Breast epithelium (tissue), 4 donors: ENCODE measurements at places on chromosomes 7 and 10. TPM values are rescaled to one million over a fixed set of nuclear protein-coding genes. Genes with fewer than 3 reads are reported as not detected.
A peak's percentile ranks its signal among the peaks of the same experiment; 100 is the strongest.

The SPAG6 gene
- 4.9 TPM for total RNA-seq

The ITGA8 gene
- total RNA-seq, result 2.6 TPM

The BBIP1 gene
- total RNA-seq, result 23.6 TPM

The TMEM176B gene
- total RNA-seq, result 105 TPM

The USP6NL gene
- total RNA-seq, result 13.8 TPM

The CPED1 gene
- 15.4 TPM for total RNA-seq

The LIPF gene
- total RNA-seq, result not detected

The MYO1G gene
- total RNA-seq, result 2.9 TPM

The TAS2R16 gene
- total RNA-seq, result not detected

The GIMAP8 gene
- total RNA-seq, result 11.5 TPM

DNA sequence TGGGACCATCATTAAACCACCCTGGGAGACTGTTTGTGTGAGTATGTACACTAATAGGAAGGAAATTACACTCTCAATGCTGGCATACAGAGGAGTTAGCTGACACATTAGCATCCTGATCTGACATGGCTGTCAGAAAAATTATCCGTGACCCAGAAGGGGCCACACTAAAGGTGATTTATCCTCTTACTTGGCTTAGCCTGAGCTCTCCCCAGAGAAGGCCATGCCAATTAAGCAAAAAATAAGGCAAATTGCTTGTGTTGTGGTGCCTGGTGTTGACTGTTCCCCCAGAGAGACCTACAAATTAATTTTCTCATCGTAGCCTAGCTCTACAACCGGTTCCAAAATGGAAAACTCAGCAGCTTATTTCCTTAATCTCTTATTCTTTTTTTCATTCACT lies 992.3 kb downstream of the KCNMA1 start:
- DNase-seq, result no peak

GRCh38 chr7:84271543-84271942 lies 77.0 kb upstream of the SEMA3A start:
- DNase-seq, result no peak

GRCh38 chr7:28621369-28621841 lies 209.1 kb downstream of the CREB5 start:
- no peak for DNase-seq

GRCh38 chr7:106480616-106481031 lies 180.3 kb downstream of the CCDC71L start:
- DNase-seq, result no peak

DNA sequence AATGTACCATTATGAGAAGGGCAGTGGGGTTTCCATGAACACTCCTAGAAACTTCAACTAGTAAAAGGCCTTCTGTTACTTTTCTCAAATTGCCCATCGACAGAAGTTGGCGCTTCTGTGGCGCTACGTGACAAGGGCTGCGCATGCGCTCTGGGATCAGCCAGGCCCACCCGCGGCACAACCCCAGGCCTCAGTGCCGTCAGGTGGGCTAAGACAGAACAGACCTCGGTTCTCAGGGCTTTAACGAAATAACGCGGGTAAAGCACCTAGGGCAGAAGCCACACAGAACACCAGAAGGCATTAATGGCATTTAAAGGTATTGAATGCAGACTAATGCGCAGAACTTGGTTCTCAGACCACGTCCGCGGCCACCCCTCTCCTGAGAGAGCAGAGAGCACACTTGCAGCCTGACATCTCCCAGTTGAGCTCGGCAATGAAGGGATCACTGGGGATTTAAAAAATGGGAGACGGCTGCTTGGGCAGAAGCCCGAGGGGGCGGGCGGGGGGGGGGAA lies 67.6 kb upstream of the CTNNA3 start:
- DNase-seq, result peak; percentile 61

DNA sequence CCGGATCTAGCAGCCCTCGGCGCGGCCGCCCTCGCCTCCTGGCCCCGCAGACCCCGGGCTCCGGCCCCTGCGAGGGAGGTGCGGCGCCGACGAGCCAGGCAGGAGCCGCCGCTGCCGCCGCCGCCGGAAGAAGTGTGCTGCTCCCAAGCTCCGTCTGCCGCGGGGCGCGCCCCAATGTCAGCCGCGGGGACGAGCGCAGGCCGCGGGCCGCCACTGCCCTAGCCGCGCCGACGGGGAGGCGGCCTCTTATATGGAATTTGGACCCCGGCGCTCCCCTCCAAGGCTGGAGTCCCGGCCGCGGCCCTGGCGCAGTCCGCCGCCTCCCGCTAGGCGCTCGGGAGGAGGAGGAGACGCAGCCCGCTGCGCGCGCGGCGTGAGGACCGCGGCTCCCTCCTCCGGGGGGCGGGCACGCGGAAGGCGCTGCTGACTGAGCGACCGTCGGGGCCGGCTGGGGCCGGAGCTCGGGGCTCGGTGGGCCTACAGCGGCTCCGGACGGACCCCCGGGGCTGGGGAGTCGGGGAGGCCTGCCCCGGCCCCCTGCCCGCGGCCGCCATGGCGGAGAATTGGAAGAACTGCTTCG lies at the start of gene TRIM8:
TRIM8 (plus strand) TSS at position 414 of the 580 bp plus-strand sequence; CDS start at position 553, 139 bp downstream.
- DNase-seq, result no peak

GRCh38 chr10:2873769-2874168 lies 193.6 kb upstream of the PFKP start:
- no peak for DNase-seq

DNA sequence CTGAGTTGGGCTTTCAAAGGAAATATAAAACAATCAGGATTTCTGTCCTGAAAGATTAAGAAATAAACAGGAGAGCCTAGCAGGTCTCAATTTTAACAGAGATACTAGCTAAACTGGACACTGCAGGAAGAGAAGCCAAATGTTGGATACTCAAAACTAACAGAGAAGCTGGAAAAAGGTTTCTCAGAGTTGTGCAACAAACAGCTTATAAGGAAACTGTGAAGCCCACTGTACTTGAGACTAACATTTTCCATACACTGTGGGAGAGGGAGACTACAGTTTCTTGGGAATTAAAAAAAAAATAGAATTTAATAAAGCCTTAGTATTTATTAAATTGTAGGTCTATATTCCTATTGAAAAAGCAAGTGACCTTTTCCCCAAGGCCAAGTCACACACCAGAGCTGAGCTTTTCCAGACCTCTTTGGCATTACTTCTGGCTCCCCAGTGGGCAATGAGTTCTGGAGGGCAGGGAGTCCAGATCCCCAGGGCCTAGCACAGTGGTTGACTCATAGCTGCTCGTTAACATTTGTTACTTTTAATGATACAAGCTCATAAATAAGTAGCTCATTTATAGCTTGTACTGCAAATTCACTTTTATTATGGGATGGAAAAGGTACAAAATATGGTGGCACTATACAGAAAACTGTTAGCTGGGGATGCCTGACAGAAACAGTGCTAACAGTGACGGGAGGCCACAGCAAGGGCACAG lies 68.3 kb downstream of the MINDY3 start:
- DNase-seq, result no peak

DNA sequence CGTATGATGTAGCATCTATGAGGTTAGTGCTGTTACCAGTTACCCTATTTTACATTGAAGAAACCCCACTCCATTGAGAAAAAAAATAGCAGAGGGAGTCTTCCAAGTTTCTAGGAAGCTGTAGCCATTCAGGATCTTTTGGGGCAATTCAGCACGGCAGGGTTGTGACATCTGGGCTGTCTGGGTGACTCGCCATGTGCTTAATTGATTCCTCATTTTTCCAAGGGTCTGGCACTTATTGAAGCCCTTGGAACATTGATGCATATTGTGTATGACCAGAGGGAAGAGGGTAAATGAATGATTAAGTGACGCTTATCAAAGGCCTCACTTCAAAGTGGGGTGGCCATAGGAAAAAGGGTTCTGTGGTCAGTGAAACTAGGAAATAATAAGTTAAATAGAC lies 248.7 kb downstream of the ARHGAP12 start:
- DNase-seq, result no peak

DNA sequence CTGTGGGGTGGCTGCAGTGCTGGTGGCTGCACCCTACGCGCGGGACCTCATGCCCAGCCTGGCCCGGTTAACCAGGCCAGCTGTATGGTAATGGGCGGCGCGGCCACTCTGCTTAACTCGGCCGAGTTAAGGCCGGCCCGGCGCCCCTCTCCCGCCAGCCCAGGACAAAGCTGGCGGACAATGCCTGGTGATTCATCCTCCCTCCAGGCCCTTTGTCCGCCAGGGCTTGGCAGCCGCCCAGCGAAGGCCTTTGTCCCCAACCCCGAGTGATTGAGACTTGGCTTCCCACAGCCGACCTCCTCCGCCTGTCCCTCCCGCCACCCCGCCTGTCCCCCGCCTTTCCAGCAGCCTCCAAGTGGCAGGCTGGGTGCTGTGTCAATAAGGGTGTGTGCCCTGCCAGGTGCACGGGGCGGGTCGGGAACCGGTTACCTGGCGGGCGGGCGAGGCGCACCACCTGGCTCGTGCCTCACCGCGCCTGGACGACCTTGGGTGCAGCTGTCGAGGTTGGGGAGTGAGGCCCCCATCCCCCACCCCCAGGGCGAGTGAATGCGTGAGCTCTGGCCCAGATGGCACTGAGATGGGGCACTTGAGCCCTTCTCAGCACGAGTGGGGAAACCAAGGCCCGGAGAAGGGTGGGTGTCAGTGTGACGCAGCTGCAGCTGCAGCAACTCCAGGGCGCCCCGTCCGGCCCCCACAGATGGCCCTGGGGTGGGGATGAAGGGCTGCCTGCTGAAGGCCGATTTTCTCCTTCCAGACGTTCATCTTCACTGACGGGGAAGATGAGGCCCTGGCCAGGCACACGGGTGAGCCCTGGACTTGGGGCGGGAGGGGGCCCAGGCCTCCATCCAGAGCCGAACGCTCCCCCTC lies 4.6 kb downstream of the LFNG start:
- DNase-seq, result peak; percentile 87

DNA sequence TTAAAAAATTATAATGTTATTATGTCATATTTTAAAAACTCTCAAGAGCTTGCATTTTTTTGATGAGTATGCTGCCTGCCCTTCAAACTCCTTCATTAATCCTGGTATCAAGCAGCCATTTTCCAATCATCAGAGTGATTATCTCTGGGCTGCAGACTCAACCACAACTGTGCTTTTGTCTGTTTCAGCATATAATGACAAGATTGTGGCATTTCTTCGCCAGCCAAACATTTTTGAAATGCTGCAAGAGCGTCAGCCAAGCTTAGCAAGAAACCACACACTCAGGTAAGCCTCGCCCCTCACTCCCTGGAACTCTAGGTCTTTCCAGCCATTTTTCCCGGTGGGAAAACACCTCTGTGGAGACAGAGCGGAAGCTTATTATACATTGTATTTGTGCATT lies 90.0 kb upstream of the STK17A start:
- DNase-seq, result no peak

DNA sequence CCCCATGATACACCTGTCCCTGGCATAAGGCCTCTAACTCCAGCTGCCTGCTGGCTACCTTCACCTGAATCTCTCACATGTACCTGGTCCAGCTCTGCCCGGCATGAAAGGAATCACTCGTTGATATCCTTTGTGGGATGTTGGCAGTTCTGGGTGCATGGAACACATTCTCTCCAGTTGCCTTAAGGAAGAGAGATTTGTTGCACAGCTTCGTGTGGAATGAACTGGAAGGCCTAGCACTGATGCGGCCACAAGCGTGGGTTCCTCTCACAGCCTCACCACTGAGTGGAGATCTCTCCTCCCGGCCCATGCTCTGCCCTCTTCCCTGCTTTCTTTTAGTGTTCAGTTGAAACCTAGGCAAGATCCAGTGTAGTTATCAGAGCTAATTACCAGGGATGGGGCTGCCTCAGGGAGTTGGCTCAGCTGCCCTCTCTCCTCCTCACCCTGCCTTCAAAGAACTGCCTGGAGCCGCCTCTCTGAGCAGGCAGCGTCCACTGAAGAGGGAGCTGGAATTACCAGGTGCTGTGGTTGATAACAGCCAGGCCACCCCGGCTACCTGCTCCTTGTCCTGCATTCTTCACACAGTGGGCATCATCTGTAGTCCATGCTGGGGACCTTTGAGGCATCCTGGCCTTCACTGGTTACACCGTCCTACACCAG lies 194.3 kb downstream of the CCDC3 start:
- DNase-seq, result no peak

- DNase-seq, result no peak
Observed at GRCh38 chr10:29370097-29371092, 81.5 kb downstream of the LYZL1 start.
